ENCODE measurements at places on chromosomes 7 and 10.

GRCh38 chr7:143315776-143316175 lies at the start of gene CLCN1:
CLCN1 (plus strand) TSS chr7:143316111; CDS start chr7:143316213, 102 bp downstream.
- DNase-seq, result no peak

DNA sequence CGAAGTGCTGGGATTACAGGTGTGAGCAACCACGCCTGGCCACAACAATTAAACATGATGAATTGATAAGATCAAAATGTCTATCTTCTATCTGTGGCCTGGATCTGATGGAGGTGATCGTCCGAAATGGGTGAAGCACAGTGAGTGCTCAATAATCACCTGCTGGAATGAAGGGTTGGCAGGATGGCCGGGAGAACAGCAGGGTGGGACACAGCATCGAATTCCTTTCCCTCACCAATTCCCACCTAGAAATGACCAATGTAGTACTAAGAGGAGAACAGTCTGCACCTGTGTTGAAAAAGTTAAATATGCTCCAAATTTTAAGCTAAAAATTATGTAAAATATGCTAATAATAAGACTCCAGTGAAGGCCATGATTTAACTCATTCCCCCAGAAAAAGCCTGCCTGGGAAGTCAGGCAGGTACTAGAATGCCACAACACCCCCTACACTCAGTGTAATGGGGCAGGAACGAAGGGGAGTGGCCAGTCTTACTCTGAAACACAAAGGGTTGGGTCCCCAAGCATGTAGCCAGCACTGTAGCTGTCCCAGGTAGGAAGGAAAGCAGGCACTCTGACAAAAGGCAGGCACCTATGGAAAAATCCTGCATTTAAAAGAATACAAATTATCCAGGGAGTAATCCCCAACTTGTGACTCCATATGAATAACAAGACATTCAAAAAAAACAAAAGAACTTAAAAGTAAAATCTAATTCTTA lies 110.3 kb downstream of the VPS41 start:
- no peak for DNase-seq

- DNase-seq, result no peak
Observed at GRCh38 chr7:45642044-45642443, 67.9 kb downstream of the ADCY1 start.

DNA sequence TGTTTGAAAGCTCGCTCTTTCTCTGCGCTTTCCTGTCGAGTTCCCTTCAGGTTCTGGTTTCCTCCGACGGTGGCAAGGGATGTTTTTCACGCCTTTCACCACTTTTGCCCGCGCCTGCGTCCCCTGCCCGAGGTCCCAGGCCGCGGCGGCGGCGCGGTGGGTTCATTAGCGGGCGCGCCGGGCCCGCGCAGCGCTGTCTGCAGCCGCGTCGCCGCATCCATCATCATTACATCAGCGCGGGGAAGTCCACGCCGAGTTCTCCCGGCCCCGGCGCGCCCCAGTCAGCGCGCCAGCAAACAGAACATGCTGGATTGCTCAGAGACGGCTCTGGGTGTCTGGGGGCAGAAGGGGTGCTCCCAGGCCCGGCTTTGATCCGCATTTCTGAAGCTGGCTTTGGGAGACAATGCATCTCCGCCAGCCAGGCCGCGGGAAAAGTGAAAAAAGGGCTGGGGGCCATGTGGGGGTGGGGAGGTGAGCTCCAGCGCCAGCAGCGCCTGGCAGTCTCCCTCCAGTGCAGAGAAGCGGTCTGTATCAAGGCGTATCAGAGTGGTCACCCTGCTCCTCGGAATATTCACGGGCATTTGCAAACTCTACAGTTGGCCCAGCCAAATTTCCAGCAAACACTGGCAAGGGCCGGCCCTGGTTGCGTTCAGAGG lies 8.9 kb downstream of the GLI3 start:
- DNase-seq, result no peak

- DNase-seq, result no peak
Observed at GRCh38 chr10:13978533-13979115, 352.1 kb downstream of the FRMD4A start.
